DND-41 (cell line): ENCODE measurements at places on chromosomes 5 and 9.

DNA sequence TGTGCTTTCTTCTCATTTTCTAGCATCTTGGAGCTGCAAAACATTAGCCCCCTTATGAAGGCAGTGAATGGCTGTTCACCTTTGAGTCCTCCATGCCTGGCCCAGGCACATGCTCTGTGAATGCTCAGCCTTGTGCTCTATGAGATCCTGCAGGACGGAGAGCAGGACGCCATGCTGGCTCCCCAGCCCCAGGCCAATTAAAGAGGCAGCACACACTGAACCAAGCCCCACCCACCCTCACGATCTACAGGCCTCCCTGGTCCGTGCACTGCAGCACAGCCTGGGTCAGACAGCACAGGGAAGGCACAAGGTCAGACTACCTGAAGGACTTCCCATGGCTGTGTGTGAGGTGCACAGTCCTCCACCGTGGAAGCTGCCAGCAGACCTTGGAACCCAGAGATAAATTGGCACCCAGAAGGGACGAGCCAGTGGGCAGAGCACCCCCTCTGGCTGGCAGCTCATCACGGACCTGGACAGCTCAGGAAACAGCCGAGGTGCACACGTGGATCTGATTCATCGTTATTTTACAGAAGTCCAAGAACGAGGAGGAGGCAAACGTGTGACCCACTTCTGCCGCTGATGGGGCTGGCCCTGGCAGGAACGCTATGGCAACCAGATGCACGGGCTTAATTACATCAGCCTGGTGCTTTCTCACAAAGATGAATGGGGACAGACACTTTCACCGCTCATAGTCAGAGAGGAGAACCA lies 59.5 kb downstream of the OLFM1 start:
- H3K4me1 ChIP-seq = no peaks in the 10 kb centered on the region
- H3K27me3 ChIP-seq = no peaks in the 10 kb centered on the region
- H3K36me3 ChIP-seq = no peaks in the 10 kb centered on the region
- H3K27ac ChIP-seq = no peak overlapping the region
- H3K4me3 ChIP-seq = no peak overlapping the region

GRCh38 chr5:175735701-175736100 lies 77.8 kb downstream of the HRH2 start:
- no peak overlapping the region for H3K27ac ChIP-seq
- DNase-seq = no peak
- no peaks in the 10 kb centered on the region for H3K36me3 ChIP-seq
- H3K4me3 ChIP-seq = no peak overlapping the region
- no peaks in the 10 kb centered on the region for H3K27me3 ChIP-seq

GRCh38 chr5:109900911-109901627 lies 211.3 kb downstream of the MAN2A1 start:
- H3K4me1 ChIP-seq = no peaks in the 10 kb centered on the region
- no peak overlapping the region for H3K4me3 ChIP-seq
- no peak overlapping the region for H3K27ac ChIP-seq
- H3K36me3 ChIP-seq = no peaks in the 10 kb centered on the region
- DNase-seq = no peak

DNA sequence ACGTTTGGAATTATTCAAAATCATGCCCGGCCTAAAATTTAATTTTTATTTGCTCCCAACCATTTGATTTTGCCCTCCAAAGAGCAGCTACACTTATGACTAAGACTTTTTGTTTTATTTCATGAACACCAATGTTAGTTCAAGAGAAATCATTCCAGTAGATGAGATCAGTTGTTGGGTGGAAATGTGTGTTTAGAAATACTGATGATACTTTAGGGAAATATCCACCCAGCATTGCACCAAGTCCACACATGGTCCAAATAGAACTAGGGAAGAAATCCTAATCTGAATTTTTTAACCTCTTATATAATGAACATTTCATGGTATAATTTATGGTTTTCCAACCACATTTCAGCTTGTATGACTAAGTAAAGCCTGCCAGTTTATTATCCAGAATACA lies 28.3 kb upstream of the GOLPH3 start:
- H3K4me3 ChIP-seq = no peak overlapping the region
- no peaks in the 10 kb centered on the region for H3K27me3 ChIP-seq
- H3K4me1 ChIP-seq = no peaks in the 10 kb centered on the region
- no peak for DNase-seq
- H3K27ac ChIP-seq = no peak overlapping the region
